Endodermal cell (in vitro differentiated cells): ENCODE measurements at places on chromosomes 11 and 22. TPM values are rescaled to one million over a fixed set of nuclear protein-coding genes. Genes with fewer than 3 reads are reported as not detected.

DNA sequence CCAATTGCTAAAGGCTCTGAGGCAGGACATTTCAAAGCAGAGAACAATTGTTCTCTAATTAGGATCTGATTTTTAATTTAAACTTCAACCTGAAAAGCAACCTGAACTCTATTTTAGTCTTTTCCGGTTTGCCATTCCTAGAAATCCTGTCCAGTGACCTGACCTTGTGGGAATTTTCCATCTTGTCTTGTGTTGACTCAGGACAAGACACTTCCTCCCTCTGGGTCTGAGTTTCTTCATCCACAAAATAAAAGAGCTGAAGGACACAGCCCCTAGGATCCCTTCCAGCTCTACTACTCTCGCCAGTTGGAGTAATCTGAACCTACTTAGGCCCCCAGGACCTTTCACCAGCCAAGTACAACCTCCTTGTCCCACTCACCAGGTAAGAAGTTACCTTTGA, 66.5 kb upstream of the POU2AF1 start:
- DNase-seq = peak; percentile 19

- DNase-seq = peak; percentile 73
Measured at GRCh38 chr22:48072777-48073176, 1310.3 kb downstream of the TBC1D22A start.

DNA sequence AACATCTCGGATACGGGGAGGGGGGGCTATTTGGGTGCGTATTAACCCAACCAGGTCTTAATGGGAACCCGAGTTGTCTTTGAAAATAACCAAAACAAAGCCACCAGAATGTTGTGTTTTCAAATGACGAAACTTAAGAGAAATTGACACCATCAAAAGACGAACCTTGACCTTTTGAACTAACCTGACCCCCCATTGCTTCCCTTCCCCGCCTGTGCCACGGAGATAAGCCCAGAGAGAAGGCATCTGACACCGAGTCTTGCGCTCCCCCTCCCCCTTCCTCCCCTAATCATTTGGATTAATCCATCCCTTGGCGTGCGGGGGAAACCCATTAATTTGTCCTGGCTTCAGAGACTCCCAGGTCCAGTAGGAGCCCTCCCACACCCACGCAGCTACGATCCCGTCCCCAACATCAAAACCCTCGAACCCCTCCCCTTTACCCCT, 4.5 kb upstream of the GCAT start:
- peak; percentile 78 for DNase-seq

GRCh38 chr11:123129920-123130319, 65.1 kb downstream of the CLMP start:
- no peak for DNase-seq

DNA sequence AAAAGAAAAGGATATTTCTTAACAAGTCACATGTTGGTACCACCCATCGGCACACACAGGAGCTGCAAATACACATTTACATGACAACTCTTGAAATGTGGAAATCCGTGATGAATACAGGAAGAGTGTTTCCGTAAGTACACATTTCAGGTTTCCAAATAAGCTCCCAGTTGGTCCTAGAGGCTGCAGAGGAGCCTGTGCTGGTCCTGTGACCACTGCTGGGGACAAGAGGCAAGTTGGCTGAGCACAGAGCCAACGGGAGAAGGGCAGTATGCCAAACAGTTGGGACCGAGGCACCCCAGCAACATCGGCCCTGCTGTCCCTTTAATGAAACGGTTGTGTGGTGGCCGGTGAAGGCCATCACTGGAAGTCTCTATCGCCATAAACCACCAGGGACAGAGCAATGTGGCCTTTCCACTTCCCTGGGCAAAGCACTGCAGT, 38.5 kb upstream of the ARFGAP3 start:
- no peak for DNase-seq

GRCh38 chr11:33695051-33695566, 5.5 kb downstream of the C11orf91 start:
- DNase-seq = no peak

- no peak for DNase-seq
Measured at GRCh38 chr22:41504816-41505215, 35.9 kb downstream of the ACO2 start.

GRCh38 chr11:64234647-64235379, 429 bp downstream of the VEGFB start:
- DNase-seq = peak; percentile 76

DNA sequence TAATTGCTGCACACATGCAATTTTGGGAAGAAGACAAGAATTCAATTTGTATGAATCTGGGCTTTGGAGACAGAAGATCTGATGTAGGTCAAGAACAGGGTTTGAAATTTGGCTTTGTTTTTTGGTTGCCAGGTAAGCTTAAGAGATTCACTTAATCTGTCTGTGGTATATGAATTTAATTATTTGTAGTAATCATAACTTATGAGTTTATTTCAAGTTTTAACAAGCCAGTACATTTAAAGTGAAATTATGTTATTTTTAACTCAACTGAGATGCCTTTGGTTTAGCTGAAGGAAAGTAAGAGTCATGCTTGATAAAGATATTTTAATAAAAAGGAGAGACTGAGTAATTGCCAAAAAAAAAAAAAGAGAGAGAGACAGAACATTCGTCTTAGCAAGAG, 384.1 kb downstream of the LUZP2 start:
- no peak for DNase-seq

GRCh38 chr11:109914809-109915653, 178.2 kb upstream of the ZC3H12C start:
- no peak for DNase-seq

DNA sequence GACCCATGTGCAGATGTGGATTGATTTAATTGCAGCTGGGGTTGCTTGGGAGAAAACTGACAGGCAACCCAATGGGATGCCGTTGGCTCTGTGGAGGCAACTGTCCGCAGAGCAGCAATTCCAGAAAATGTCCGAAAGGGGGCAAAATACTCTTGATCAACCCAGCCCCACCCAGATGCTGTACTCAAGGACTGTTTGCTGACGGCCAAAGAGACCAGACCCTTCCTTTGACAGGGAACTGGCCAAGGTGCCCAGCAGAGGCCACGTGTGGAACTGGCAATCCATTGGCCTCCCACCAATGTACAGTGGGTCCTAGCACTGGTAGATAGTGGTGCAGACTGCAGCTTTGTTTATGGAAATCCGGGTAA, 29.7 kb upstream of the KCNA4 start:
- DNase-seq = peak; percentile 78

- DNase-seq = no peak
Measured at GRCh38 chr11:80584661-80585060, 1143.8 kb upstream of the TENM4 start.

DNA sequence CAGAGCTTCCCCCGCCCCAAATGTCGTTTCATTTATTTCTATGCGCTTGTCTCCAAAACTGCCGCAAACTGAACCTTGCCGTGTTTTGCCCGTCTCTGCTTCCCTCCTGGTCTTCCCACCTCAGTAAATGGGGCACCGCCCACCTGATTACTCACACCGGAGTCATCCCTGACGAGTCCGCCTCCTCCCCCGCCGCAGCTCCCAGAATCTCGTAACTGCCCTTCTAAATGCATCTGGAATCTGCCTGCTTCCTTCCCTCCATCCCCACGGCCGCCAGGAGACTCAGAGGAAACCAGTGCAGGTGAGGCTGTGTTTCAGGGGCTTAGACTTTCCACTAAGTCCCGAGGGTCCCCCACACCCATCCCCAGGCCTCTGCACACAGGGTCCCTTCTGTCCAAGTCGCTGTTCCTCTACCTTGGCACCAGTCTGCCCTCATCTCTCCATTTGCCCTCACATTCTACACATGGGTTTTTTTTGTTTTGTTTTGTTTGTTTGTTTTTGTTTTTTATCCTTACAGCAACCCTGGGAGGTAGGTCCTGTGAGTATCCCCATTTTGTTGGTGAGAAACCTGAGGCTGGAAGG, 62.6 kb upstream of the PHF21B start:
- DNase-seq = peak; percentile 95

DNA sequence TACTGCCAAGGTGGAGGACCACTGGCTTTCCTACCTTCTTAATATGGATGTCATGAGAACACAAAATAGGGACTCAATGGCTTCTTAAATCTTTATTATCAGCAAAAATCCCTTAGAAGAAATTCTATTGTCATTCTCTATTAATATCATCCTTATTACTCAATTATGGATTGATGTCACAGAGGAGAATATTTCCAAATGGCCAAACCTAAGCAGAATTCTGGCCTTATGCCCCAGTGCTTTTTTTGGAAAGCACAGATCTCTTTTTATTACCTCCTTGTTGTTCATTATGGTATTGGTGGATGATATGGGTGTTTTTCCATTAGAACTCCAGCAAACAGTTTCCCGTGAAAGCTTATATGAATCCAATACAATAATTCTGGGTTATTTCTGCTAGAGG, 9.9 kb downstream of the CRTAM start:
- no peak for DNase-seq

DNA sequence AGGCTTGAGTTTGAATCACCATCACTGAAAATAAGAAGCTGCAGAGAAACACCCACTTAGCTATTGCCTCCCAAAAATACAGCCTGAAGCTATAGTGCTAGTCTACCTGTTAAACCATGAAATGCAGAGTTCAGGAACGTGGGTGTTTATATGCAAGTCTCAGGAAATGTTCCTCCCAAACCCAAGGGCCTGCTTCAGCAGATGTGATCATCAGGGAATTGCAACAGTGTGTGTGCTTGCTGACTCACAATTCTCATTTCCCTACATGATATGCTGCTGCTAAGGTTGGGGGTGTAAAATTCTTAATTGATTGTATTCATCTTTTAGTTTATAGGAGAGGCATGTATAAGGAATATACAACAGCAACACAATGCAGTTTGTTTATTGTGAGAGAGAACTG, 49.6 kb downstream of the NUP98 start:
- no peak for DNase-seq

DNA sequence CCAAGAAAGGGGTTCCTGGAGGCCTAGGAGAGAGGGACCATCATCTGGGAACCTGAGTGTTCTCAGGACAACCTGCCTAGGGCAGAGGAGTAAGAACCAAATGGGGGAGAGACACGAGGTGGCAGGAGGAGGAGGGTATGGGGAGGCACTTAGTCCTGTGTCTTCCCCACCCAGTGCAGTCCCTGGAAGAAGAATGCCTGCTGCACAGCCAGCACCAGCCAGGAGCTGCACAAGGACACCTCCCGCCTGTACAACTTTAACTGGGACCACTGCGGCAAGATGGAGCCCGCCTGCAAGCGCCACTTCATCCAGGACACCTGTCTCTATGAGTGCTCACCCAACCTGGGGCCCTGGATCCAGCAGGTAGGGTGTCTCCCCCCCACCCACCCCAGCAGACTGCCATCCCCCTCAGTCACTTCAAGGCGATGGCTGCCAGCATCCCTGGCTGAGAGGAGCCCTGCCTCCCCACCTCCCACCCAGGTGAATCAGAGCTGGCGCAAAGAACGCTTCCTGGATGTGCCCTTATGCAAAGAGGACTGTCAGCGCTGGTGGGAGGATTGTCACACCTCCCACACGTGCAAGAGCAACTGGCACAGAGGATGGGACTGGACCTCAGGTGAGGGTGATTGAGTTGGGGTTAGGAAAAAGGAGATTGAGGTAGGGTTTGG, 3.7 kb upstream of the INPPL1 start:
- DNase-seq = peak; percentile 37

GRCh38 chr22:46579751-46580449, 40.3 kb upstream of the GRAMD4 start:
- DNase-seq = peak; percentile 50

- no peak for DNase-seq
Measured at GRCh38 chr11:109000531-109000930, 335.7 kb downstream of the DDX10 start.

- DNase-seq = no peak
Measured at GRCh38 chr11:64541131-64541530, 49.9 kb upstream of the SLC22A12 start.

DNA sequence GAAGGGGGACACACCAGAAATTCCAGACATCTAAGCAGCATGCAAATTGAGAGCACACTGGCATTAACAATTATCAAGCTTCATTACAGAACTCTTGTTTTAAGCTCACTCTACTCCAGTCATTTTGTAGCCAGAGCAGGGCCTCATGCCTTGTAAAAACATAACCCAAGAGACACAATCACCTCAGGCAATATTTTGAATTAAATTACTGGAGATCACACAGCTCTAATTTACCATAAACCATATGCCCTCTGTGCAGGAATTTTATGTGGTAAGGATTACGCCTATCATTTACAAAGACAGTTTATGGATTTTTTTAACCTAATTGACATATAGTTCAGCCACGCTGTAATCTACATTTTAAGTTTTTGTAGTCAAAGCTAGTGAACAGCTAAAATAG, 414.1 kb upstream of the DDI1 start:
- DNase-seq = no peak

- DNase-seq = no peak
Measured at GRCh38 chr11:57744357-57744756, 3.1 kb downstream of the SELENOH start.

GRCh38 chr11:69393178-69393832, 88.2 kb upstream of the LINC01488 start:
- DNase-seq = no peak

DNA sequence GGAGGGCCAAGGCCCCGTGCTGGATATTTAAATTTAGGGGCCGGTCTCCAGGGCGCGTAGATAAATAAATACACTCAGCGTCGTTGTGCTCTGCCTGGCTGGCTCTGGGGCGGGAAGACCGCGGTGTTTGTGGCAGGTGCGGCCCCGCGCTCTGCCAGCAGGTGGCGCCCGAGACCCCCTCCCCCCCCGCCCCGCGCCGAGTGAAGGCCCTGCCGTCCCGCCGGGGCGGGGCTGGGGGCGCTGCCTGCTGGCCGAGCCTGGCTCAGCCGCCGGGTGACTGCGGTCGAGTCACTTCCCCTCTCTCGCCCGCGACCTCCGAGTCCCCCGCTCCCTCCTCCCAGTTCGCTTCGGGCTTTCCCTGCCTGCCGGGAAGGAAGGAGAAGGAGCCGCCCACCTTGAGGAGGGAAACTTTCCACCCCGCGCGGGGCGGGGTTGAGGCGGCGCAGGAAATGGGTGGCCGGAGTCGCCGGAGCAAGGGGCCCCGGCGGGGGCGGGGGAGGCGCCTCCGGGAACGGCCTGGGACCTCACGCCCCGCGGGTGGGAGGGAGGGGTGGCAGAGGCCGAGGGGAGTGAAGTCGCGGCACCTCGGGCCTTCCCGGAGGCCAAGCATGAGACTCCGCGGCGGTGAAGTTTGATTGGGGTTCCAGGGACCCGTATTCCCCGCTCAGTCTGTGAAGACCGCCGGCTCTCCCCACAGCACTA, 1.6 kb upstream of the EHBP1L1 start:
- peak; percentile 97 for DNase-seq

- DNase-seq = no peak
Measured at GRCh38 chr11:122162095-122162494, 46.1 kb upstream of the BLID start.

- DNase-seq = no peak
Measured at GRCh38 chr11:5605849-5606248, 9.4 kb downstream of the TRIM6 start.

GRCh38 chr11:70134490-70134889, 56.4 kb downstream of the ANO1 start:
- DNase-seq = no peak

BRSK2 gene
- 9.0 to 15.7 TPM (median 9.4 TPM) in 3 replicates for total RNA-seq

PTGDR2 gene
- not detected in 2 replicates for total RNA-seq

MPPED2 gene
- total RNA-seq = 16.4 and 18.7 TPM in 2 replicates

RIMBP3B gene
- 0.27 to 0.55 TPM in 2 of 3 replicates, not detected in the other for total RNA-seq

SHANK2 gene
- 22.3 to 33.2 TPM (median 25.8 TPM) in 3 replicates for total RNA-seq

GALNT18 gene
- total RNA-seq = 3.9 and 5.1 TPM in 2 replicates

THY1 gene
- total RNA-seq = 7.4 to 19.3 TPM (median 15.2 TPM) in 3 replicates

RPS13 gene
- 891 to 970 TPM (median 962 TPM) in 3 replicates for total RNA-seq

CRYBB2 gene
- not detected in 2 replicates for total RNA-seq

ZC3H12C gene
- total RNA-seq = 3.6 and 5.6 TPM in 2 replicates
